ENCODE measurements at places on chromosomes 7 and 10.

- no peak for DNase-seq
These were observed 90.8 kb downstream of the AGMO start for GRCh38 chr7:15470825-15471668.

GRCh38 chr7:154777489-154777888, 225.4 kb downstream of the PAXIP1 start:
- DNase-seq, result no peak

DNA sequence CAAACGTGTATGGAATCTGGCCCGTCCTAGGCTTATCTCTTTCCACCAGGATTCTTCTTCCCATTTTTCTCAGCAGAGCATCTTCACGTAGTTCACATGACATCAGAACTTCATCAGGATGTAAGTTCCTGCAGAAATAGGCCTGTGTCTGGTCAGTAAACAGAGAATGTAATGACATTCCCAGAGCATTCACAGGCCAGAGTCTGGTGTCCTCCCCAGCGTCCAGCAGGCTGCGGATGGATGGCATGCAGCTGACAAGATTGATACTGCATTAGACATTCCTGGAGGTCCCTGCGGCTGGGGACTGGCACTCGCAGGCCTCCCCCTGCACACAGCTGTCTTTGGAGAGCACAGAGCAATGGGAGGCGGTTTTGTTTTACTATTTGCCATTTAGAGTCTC, 28.7 kb downstream of the MGMT start:
- DNase-seq, result peak; percentile 53

DNA sequence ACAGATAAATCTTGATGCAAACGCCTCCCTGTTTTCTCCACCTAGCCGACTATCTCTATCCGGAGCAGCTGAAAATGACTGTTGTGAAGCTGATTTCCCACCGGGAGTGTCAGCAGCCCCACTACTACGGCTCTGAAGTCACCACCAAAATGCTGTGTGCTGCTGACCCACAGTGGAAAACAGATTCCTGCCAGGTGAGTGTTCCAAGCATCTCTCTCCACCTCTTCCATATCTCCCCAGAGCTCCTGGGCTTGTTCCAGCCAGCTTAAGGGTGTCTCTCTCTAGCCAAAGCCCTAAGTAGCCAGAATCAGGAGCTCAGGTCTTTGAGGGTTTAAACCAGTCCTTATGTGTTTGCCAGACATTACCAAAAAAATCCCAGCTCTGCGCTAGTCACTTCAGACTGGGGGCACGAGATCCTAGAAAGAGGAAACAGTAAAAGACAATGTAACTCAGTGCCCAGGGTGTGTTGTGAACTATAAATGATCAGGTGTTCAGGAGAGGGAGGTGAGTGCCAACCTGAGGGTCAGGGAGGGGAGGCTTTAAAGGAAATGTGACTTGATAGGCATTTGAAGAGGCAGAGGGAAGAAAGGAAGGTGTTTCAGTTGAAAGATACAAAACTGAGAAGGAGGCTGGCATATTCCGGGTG, 4.4 kb downstream of the PLAU start:
- no peak for DNase-seq

- peak; percentile 81 for DNase-seq
These were observed 90.1 kb upstream of the NFE2L3 start for GRCh38 chr7:26061678-26062603.

DNA sequence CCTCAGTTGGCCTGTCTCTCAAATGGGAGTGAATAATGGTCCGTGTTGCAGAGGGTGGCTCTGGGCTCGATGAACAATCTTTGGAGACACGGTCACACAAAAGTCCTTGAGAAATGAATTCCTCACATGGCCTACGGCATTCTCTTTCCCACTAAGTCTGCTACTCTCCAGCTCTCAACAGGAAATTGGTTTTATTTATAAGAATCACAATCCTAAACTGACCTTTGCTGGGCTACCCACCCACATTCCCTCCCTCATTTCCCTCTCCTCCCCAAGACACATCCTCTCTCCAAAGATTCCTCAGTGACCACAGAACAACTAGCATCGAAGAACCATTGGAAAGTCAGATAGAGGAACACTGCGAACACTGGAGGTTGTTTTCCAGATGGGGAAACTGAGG, 4.7 kb downstream of the AFAP1L2 start:
- no peak for DNase-seq

GRCh38 chr7:64839910-64840309, 45.7 kb downstream of the ZNF138 start:
- no peak for DNase-seq

GRCh38 chr10:36624551-36625100, 500.8 kb upstream of the ANKRD30A start:
- DNase-seq, result no peak

GRCh38 chr10:76735866-76736265, 901.7 kb downstream of the KCNMA1 start:
- DNase-seq, result peak; percentile 23

GRCh38 chr7:51229106-51229537, 87.5 kb downstream of the COBL start:
- DNase-seq, result no peak

DNA sequence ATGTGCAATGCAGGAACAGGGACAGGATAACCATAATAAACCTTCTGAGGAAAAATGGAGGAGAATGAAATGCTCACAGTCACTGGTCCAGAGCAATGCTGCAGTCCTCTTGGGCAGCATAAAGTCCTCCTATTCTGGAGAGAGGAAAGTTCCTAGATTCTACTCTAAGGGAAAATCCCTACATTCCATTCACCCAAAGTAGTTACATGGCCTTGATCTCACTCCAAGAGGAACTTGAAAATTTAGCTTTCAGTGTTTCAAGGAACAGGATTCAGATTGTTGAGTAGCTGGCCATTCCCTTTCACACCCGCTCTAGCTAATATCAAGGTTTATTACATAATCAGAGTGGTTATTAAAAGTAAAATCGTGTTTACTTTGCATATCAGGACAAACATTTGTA, 168.3 kb downstream of the CHRM2 start:
- DNase-seq, result no peak

DNA sequence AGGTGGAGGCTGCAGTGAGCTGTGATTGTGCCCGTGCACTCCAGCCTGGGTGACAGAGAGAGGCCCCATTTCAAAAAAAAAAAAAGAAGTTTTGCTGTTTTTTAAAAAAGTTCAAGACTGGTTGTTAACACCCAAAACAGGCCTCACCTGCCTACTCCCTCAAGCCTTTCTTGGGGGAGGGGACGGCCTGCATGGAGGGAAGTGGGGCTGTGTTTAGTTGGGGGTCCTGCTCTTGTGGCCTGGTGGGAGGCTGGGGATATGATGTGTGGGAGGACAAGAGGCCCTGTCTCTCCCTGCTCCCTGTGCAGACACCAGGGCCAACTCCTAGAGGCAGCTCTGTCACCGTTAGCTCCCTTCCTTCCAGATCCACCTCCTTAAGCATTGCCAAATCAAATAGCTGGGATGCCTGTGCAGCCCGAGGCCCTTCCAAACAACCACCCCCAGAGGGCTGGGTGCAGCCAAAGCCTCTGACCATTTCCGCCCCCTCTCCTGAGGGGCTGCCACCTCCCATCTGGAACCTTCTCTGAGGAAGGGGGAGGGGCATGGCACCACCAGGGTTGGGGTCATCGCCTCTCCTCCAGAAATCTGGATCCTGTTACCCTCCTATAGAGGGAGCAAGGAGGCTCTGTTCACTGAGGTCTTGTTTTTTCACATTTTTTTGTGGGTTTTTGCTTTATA, 32.9 kb upstream of the ANKRD2 start:
- DNase-seq, result no peak
